ENCODE measurements at places on chromosomes 11 and 22.

DNA sequence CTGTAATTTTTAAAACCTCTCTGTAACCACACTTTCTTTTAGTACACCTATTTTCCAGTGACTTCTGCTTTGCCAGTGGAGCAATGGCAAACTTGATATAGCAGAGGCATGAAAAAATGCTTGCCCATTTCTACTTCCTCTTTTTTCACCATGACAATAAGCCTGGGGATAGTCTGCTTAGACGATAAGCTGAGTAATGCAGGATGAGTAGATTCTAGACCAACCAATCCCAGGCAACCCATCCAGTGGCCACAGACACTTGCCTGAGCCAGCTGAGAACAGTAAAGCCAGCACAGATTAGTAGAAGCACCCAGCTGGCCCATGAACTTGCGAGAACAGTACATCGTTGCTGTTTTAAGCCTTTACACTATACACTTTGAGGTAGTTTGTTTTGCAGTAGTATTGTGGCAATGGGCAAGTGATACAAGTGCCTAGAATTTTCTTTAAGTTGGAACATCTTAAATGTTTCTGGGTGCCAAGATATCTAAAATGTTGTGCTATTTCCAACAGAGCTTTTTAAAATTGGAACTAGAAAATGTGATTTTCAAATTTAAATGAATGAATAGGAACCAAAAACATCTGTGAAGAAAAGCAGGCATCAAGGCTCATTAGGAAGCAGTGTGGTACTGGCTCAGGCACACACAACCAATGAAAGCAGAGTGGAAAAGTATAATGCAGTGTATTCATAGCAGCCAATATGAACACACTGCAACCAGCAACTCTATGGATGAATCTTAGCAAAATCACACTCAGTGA lies 37.7 kb downstream of the DDI1 start:
- DNase-seq, result no peak

DNA sequence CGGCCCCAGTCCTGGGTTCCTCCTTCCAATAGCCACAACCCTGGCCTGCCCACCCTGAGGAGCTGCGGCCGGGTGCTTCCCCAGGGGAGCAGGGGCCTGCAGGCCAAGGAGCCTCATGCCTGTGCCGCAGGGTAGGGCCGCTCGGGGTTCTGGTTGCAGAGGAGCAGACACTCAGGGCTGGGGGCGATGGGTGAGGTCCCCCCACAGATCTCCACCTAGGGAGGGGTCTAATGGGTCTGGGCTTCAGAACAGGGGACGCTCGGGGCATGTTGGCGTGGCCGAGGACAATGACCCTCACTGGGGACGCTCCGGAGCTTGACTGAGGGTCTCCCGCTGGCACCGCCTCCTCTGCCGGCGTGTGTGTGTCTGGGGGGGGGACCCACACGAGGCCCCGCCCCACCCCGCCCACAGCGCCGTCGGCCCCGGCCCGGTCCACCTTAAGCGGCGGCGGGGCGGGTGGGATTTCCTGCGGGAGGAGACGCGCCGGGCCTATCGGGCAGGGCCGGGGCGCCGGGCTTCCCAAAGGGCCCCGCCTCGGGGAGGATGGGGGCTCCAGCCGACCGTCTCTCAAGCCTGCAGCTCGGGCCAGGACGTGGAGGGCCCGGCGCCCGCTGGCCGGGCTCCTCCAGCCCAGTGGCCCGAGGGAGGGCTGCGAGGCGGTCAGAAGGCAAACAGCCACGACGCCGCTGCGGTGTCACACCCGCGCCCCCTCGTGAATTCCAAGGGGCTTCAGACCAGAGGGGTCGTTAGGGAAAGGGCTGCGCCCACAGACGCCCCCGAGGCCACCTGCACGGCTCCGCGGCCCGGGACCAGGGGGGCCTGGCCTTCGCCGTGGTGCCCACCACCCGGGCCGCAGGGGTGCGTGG lies 640 bp upstream of the ZDHHC8 start:
- peak; percentile 11 for DNase-seq

DNA sequence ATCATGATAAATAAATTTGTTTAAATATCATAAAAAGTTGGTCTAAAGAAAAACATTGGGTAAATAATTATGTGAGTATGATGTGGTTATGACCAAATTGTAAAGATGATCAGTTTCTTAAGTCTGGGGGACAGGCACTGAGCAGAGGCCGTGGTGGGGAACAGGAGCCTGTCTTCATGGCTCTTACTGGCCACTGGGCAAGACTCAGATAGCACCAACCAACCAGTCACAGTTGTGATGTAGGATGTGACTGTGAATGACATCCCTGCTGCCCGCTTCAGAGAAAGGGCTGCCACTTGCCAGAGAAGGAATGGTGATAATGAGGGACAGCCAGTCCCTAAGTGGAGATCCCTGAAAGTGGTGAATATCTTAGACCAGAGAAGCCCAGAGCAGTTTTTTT lies 7.0 kb downstream of the PTPRJ start:
- DNase-seq, result peak; percentile 86

DNA sequence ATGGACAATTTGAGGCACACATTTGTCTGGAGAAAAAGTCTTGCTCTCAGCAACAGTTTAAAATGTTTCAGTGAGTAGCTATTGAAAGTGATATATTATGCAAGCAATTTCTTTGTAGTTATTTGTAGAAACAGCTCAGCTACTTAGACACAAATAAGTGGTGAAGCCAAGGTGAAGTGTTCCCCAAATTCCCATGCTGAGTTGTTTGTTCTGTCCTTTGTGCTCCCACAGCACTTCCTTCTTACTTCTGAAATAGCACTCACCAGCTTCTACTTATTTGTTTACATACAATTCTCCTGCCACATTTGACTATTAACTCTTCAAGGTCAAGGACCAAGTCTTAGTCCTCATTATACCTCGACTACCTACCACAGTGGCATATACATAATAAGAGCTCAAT lies 638.6 kb upstream of the LRRC4C start:
- no peak for DNase-seq

DNA sequence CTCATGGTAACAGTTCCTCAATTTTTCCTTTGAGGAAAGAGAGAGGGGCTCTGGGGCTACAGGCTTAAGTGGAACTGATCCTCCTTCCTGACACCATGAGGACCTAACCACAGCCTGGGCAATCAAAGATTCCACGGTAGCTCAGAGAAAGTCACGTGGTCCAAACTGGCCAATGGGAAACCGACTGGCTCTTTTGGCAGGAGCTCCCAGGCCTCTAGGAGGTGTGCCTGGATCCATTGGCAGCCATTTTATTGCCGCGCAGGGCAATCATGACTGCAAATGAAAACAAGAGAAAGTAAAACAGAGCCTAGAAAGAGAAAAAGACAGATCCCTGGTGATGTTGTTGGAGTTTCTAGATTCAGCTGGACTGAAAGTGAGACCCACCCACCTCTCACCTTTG lies 27.3 kb upstream of the ASPHD2 start:
- no peak for DNase-seq

DNA sequence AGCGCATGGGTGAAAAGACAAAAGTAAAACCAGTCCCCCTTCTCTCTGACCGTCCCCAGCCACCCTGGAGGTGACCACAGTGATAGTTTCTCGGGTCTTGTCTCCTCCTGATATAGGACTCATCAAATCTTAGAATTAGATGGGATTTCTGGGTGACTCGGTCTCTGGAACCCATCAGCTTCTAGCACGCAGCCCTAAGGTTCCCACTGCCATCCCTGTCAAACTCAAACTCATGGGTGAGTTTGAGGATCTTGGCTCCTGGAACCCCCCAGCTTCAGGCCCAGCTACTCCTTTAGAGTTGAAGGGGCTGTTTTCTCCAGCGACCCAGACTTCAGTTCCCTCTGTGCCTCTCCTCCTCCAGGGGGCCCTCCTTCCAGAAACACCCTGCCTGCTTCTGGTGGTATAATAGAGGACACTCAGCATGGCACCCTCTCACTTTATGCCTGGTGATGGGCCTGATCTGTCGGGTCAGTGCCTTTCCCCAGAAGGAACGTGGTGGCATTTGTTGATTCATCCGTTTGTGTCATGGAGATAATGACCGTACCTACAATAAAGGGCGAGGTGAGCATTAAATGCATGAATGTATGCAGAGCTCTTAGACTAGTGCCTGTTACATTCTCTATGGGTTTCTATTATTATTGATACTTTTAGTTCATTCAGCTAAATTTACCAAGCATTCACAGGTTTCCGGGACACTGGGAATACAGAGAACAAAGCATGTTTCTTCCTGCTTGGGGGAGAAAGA lies 31.7 kb downstream of the MCM5 start:
- no peak for DNase-seq

DNA sequence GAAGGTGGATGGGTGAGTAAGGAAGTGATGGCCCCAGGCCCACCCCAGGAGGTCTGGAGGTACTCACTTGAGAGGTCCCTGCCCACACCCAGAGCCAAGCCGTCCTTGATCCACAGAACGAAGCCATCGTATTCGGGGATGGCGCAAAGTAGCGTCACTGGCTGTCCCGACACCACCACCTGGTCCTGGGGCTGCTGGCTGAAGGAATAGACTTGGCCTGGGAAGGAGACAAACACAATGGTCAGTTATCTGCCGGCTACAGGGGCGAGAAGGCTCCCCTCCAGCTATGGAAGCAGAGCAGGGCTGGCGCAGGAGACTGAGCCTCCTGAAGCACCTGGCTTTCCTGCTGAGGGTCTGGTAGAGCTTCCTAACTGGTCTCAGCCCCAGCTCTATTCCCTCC lies 171.0 kb downstream of the ST3GAL4 start:
- no peak for DNase-seq

- DNase-seq, result peak; percentile 25
These were observed 9.2 kb upstream of the GAS2 start for GRCh38 chr11:22657101-22657694.

DNA sequence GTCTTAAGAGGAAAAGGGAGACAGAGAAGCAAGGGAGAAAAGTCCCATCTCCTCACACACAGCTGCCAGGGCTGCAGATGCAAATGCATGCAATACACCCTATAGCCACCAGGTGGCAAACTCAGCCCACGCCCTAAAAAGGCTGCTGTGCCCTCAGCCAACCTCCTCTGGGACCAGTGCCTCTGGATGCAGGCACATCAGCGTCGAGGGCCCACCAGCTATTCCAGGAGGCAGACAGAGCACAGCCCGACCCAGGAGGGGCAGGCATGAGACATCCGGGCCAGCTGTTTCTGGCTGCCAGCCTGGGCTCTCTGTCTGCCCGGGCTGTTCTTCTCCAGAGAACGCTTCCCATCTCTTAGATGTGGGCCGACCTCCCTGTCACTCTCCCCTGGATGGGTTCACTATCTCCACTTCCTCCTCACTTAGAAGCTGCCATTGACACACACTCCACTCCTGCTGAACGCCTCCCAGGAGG lies 39.7 kb downstream of the TPBGL start:
- peak; percentile 35 for DNase-seq

- DNase-seq, result no peak
These were observed 806.7 kb downstream of the NTM start for GRCh38 chr11:132177106-132177505.

DNA sequence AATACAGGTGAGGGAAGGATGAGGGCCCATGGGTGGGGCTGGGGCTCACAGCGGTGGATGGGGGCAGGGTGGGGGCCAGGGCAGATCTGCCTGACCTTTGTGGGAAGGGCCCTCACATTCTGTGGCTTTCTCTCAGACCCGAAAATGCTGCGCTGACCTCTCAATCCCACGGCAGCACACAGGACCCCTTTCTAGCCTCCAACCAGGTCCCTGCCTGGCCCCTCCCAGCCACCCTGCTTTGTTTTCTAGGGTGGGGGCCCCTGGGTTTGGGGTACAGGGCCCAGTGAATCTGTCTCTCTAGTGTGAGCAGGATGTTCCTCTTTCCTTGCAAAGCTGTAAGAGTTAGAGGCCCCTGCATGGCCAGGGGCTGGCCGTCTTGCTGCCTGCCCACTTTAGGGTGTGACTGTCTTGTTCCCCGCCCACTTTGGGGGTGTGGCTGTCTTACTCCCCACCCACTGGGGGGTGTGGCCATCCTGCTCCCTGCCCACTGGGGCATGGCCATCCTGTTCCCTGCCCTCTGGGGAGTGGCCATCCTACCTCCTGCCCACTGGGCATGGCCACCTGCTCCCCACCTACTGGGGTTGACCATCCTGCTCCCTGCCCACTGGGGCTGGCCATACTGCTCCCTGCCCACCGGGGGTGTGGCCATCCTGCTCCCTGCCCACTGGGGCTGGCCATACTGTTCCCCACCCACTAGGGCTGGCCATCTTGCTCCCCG lies 11.5 kb downstream of the PARVG start:
- no peak for DNase-seq

GRCh38 chr11:27470166-27470565 lies 2.4 kb downstream of the LGR4 start:
- DNase-seq, result no peak

DNA sequence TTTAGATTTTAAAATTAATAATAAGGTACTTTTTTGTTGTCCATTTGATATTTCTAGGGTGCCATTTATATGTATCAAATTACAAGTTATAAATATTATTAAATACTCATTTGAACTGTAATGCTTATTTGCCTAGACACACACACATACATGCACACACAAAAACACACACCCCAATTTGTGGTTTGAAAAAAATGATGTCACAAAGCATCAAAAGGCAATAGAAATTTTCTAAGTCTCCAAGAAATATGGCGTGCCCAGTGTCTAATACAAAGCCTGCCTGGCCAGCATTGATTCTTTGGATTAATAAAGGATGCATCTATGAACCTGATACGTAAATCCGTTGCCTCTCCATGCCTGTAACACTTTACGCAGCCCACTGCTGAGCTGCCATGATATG lies 252.8 kb upstream of the BLID start:
- DNase-seq, result no peak

GRCh38 chr11:96307776-96308140 lies 35.2 kb downstream of the MAML2 start:
- no peak for DNase-seq

DNA sequence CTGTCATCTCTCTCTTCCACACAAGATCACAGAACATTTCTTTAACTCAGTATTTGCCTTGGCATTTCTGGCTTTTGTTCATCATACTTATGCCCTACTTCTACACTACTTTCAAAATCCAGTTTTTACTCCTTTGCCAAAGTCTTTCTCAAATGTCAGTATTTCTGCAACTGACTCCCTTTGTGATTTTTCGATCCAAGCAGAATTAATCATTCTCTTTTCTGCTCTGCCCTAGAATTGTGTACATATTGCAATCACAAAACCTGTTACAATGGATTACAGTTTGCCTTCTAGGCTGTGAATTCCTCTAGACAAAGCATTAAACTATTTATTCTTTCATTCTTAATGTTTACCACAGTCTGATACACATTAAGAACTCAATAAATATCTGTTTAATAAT lies 33.3 kb upstream of the GLYAT start:
- no peak for DNase-seq

DNA sequence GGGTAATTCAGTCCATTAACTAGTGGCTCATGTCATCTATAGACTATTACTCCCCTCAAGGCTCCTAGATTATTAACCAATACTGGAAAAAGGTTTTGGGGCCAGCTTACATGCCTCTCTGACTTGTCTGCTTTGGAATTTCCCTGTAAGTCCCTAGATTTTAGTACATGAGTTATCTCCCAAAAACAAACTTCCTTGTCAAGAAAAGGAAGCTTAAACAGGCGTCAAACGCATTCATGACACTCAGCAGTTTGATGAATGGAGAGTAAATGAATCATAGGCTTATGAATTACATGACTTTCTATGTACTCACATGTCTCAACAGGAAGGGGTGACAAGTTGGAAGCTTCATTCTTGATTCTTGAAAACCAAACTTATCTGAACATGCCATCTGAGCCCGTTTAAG lies 70.8 kb downstream of the BLID start:
- no peak for DNase-seq

GRCh38 chr22:46178755-46179505 lies 28.6 kb downstream of the PPARA start:
- no peak for DNase-seq

Data from NCI-H526 treated with DMSO at 0.1 percent for 48 hours (cell line).